ENCODE measurements at places on chromosomes 1 and 21.

DNA sequence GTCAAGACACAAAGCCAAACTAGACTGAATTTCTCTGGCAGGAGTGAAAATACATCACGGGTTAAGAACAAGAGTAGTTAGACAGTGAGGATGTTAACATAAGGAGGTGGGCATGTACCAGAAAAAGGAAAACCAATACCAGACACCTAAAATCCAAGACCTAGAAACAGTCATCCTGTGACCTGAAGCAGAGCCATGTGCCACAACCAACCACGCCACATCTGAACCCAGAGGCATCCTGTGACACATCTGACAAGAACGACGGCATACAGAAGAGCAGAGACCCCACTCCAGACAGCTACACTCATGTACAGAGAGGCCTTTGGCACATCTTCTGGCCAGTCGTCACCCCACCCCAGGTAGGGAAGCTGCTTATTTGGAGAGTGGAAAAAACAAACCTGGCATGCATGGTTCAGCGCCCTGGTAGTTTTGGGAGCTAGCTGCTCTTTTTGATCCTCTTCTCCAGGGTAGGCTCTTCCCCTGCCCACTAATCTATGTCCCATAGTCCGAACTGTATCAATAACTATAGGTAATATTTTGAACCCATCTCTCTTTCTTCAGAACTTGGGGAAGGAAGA lies 72.1 kb downstream of the SLC45A1 start:
- H3K36me3 ChIP-seq = no peaks in the 10 kb centered on the region
- no peaks in the 10 kb centered on the region for H3K27me3 ChIP-seq
- no peak overlapping the region for H3K27ac ChIP-seq
- no peak overlapping the region for H3K4me3 ChIP-seq
- H3K4me1 ChIP-seq = peaks cover 8% of the 10 kb centered on the region

- no peaks in the 10 kb centered on the region for H3K36me3 ChIP-seq
- peaks cover 18% of the 10 kb centered on the region for H3K27me3 ChIP-seq
- no peak overlapping the region for H3K4me3 ChIP-seq
- no peak overlapping the region for H3K27ac ChIP-seq
- DNase-seq = no peak
- H3K4me1 ChIP-seq = peaks cover 7% of the 10 kb centered on the region
Measured at GRCh38 chr1:36122062-36123030, 2.7 kb downstream of the COL8A2 start.

- no peaks in the 10 kb centered on the region for H3K27me3 ChIP-seq
- H3K27ac ChIP-seq = no peak overlapping the region
- no peaks in the 10 kb centered on the region for H3K4me1 ChIP-seq
- DNase-seq = no peak
Measured at GRCh38 chr1:246987083-246987690, 20.7 kb downstream of the ZNF695 start.

- H3K36me3 ChIP-seq = no peaks in the 10 kb centered on the region
- H3K27me3 ChIP-seq = no peaks in the 10 kb centered on the region
- H3K27ac ChIP-seq = no peak overlapping the region
- no peak for DNase-seq
- H3K4me3 ChIP-seq = no peak overlapping the region
Measured at GRCh38 chr1:55425310-55425930, 210.3 kb upstream of the USP24 start.

- H3K27me3 ChIP-seq = no peaks in the 10 kb centered on the region
- no peaks in the 10 kb centered on the region for H3K4me1 ChIP-seq
- H3K4me3 ChIP-seq = no peak overlapping the region
- DNase-seq = no peak
Measured at GRCh38 chr1:7931446-7931812, 9.2 kb downstream of the TNFRSF9 start.

DNA sequence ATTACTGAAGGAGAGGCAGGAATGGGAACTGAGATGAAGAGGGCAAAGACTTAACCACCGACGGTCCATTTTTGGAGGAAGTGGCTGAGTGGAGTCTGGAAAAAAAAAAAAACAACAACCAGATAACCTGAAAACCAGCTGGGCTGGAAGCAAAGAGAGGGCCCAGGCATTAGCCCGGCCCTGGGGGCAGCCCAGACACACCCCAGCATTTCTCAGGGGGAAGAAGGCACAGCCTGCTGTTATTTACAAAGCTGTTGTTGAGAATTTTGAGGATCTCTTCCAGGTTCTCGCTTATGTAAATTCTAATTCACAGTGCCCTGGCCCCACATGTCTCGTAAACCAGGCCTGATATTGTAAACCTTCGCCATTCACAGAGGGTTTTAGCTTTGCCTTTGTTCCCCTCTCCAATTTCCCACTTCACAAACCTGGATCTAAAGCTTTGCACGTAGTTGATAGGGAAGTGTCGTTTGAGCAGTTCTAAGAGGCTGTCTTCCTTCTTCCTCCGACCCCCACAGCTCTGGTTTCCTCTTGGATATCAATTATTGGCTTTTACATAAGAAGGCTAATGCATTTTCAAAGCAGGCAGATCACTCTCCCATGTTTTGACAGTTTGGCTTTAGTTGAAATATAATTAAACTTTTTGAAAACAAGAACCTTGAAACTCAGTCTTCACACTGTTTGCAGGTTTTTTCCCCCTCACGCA lies 161.8 kb upstream of the IRF2BP2 start:
- no peaks in the 10 kb centered on the region for H3K36me3 ChIP-seq
- no peak for DNase-seq
- no peak overlapping the region for H3K4me3 ChIP-seq
- peaks cover 17% of the 10 kb centered on the region for H3K4me1 ChIP-seq

DNA sequence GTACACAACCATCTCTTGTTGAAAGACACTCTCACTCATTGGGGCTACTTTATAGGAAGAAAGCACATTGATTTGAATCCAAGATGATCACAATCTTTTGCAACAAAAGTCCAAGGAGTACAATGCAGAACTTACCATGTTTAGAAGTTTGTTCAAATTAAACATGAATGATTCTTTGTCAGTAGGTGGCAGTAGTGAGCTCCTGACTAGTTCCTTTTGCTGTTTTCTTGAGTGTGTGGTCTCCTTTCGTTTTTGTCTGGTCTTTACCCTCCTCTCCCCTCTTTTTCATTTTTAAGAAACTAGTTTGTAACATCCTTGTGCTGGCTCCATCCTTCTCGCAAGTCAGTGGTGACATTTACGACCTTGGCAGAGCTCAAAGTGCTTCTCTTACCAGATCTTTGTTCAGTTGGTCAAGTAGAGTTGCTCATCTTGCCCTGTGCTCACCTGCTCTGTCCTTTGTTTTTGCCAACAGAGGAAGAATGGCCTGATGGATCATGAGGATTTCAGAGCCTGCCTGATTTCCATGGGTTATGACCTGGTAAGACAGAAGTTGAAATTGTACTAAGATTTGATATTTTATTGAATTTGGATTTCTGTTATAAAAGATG lies 35.7 kb upstream of the MTR start:
- H3K27ac ChIP-seq = no peak overlapping the region
- no peaks in the 10 kb centered on the region for H3K4me1 ChIP-seq
- H3K36me3 ChIP-seq = no peaks in the 10 kb centered on the region
- DNase-seq = no peak
- no peak overlapping the region for H3K4me3 ChIP-seq

DNA sequence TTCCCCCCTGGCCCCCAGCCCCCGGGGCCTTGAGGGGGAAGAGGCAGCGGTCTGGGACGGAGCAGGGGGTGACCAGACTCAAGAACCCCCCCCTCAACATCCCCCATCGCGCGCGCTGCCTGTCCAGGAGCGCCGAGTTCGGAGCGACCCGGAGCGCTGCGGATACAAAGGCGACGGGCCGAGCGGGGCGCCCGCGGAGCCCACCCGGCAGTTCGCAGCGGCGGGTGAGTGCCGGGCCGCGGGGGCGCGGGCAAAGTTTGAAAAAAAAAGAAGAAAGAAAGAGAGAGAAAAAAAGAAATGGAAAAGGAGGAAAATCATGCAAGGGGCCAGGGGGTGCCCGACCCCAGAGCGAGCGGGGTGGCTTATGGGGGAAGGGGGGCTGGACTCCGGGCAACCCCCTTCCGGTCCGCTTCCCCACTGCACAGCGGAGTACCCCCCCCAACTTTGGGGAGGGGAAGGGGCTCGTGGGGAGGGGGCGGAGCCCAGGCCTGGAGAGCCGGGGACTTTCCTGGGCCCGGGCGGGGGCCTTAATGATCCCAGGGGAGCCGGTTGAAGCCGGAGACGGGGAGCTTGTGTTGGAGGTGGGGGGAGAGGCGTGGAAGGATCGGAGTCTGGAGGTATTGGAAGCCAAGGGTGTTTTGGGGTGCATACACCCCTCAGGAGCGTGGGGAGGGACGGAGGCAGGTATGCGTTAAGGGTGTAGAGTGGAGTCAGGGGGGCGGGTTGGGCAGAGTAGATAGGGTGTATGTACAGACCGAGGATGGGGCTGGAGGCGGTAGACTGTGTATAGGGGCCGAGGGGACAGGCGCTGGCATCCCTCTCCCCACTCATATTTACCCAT lies 502 bp downstream of the VANGL2 start:
- no peak for DNase-seq
- no peaks in the 10 kb centered on the region for H3K36me3 ChIP-seq
- H3K4me3 ChIP-seq = peak overlapping the region; percentile 71
- peaks cover 5% of the 10 kb centered on the region for H3K4me1 ChIP-seq

GRCh38 chr21:37849506-37850102 lies 66.7 kb downstream of the KCNJ6 start:
- H3K27ac ChIP-seq = no peak overlapping the region
- H3K36me3 ChIP-seq = no peaks in the 10 kb centered on the region
- H3K4me1 ChIP-seq = no peaks in the 10 kb centered on the region
- H3K27me3 ChIP-seq = no peaks in the 10 kb centered on the region
- H3K4me3 ChIP-seq = no peak overlapping the region

- H3K36me3 ChIP-seq = no peaks in the 10 kb centered on the region
- no peak overlapping the region for H3K4me3 ChIP-seq
- no peak overlapping the region for H3K27ac ChIP-seq
- H3K27me3 ChIP-seq = no peaks in the 10 kb centered on the region
Measured at GRCh38 chr1:99537886-99538617, 107.9 kb upstream of the PALMD start.

GRCh38 chr1:201397675-201398074 lies 1.4 kb downstream of the LAD1 start:
- H3K27ac ChIP-seq = peak overlapping the region; percentile 99
- peak overlapping the region; percentile 73 for H3K4me3 ChIP-seq
- peaks cover 29% of the 10 kb centered on the region for H3K4me1 ChIP-seq
- DNase-seq = no peak
- H3K36me3 ChIP-seq = no peaks in the 10 kb centered on the region

DNA sequence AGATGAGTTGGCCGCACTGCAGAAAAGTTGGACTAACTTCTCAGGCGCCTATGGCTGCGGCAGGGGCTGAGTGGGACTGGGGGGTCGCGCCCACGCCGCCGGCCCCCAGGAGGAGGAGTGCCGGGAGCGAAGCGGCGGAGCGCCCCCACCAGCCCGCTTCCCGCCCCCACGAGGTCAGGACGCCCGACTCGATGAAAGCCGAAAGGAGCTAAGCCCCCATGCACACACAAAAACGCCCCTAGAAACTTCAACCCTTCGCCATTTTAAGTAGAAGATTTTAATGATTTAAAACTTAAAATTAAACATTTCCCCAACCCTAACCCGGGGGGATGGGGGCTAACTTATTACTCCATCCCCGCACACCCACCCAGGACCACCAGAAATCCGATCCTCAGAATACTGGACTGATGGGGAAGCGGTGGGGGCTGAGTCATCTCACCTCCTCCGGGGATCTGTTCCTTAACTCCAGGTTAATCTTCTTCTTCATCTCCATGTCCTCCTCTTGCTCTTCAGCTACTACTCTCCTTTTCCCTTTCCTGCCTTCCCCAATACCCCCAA lies 539 bp downstream of the ANP32E start:
- H3K4me1 ChIP-seq = peaks cover 27% of the 10 kb centered on the region
- peak overlapping the region; percentile 87 for H3K27ac ChIP-seq
- no peaks in the 10 kb centered on the region for H3K36me3 ChIP-seq
- peak overlapping the region; percentile 96 for H3K4me3 ChIP-seq
- H3K27me3 ChIP-seq = no peaks in the 10 kb centered on the region

DNA sequence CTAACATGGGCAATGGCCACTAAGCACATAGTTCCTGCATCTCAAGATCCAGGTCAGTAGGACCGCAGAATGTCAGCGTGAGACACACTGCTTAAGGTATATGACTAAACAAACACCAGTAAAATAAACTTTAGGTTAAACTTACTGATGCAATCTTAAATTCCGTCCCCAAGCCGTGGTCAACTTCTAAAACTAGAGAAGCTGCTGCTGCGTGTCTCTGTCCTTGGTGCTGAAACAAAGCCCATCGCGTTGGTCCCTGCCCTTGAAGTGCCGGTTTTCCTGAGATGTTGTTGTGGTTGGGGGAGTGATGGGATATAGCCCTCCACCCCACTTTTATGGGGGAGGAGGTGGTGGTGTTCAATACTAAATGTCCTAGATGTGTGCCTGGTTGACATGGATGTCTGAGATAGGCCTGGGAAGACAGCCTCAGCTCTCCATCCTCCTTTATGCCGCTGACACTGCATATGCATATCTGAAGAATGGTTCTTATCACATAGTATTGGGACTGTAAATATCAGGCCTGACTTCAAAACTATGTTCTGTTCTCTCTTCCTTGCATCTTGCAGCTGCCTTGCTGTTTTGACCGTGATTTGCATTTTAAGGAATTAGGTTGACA lies 72.0 kb upstream of the KCNA3 start:
- no peak for DNase-seq
- H3K36me3 ChIP-seq = no peaks in the 10 kb centered on the region
- H3K27ac ChIP-seq = no peak overlapping the region
- H3K27me3 ChIP-seq = no peaks in the 10 kb centered on the region
- H3K4me3 ChIP-seq = no peak overlapping the region
- no peaks in the 10 kb centered on the region for H3K4me1 ChIP-seq

DNA sequence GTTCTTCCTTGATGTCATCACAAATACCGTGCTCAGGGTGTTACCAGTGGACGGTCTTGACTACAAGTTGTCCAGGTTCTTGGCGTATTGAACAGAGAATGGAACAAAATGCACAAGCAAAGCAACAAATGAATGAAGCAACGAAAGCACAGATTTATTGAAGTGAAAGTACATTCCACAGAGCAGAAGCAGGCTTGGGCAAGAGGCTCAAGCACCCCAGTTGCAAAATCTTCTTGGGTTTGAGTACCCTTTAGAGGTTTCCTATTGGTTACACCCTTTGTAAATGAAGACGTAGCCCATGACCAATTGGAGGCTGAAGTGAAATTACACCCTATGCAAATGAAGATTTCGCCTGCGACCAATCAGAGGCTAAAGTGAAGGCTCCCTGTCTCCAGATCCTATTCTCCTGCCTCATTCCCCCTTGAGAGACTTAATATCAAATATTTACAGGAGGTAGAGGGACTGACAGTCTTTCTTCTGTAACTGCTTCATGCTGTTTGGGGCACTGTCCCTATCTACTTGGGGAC lies 38.3 kb downstream of the YY1AP1 start:
- DNase-seq = no peak
- H3K36me3 ChIP-seq = no peaks in the 10 kb centered on the region
- H3K27ac ChIP-seq = peak overlapping the region; percentile 35
- no peaks in the 10 kb centered on the region for H3K27me3 ChIP-seq
- H3K4me1 ChIP-seq = peaks cover 40% of the 10 kb centered on the region
